ENCODE measurements at places on chromosomes 4 and X.

- DNase-seq = peak; percentile 93
Observed at GRCh38 chr4:8241895-8242696, 27.5 kb upstream of the HTRA3 start.

DNA sequence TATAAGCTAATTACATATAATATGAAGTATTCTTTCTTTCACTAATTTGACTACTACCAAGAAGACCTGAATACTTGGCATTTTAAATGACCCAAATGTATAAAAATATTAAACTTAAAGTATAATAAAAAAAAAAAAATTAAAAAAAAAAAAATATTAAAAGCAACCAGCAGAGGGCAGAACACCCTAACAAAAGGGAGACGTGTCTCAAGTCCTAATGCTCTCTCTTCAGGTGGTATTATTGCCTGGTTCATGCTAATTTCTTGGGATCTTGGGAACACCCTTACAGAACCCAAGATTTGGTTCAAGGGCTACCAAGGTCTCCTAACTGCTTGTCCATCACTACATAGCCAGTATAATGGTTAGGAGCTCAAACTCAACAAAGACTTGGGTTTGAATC lies 754.8 kb downstream of the RAB28 start:
- peak; percentile 14 for DNase-seq

DNA sequence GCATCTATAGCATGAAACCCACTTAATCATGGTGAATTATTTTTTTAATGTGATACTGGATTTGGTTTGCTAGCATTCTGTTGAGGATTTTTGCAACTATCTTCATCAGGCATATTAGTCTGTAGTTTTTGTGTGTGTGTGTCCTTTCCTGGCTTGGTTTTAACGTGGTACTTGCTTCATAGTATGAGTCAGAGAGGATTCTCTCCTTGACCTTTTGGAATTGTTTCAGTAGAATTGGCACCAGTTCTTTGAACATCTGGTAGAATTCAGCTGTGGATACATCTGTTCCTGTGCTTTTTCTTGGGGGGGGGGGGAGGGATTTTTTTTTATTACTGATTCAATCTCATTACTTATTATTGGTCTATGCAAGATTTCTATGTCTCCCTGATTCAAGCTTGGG lies 232.0 kb upstream of the KLF8 start:
- no peak for DNase-seq

DNA sequence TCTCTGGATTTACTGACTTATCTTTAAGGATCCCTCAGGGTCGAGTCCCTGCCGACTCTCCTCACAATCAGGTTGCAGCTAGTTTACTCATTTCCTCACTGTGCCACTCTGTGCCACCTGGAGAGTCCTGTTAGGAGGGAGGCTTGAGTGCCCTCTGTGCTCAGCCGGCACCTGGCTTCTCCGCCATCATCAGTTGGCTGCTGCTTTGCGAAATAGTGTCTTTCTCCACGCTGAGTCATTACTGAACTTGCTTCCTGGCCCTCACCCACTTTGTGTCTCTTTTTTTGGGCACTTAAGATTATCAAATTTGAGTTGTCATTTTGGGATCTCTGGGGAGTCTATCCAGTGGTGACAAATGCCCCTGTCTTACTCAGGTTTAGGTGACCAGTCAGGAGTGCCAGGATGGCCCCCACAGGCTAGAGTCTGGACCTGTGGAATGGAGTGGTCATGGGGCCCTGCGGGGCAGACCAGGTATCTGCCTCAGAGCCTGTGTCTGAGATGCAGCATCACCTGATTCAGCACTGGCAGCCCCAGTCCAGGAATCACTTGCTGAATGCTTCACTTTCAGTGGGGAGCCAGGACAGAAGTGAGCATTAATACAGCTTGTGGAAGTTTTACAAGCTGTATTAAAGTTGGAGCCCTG lies 37.7 kb downstream of the JADE1 start:
- DNase-seq = no peak

- peak; percentile 21 for DNase-seq
Observed at GRCh38 chrX:100928660-100929613, at the start of gene XKRX. XKRX (minus strand) TSS chrX:100928917; CDS start chrX:100928304, 613 bp downstream.

DNA sequence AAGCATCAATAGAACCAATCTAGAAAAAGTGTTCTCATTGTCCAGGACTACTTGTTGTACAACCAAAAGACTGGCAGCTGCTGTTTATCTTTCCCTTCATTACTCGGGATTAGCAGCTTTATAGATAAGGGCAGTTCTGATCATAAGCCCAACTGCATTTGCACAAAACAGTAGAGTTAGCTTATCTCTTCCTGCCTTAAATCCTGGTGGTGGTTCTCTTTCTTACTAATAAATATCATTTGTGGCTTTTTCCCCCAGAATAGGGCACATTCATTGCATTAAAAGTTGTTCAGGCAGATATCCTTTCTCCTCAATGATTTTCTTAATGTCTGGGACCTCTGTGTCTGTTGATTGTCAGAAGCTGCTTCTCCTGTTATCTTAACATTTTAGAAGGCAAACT lies 20.2 kb upstream of the RRAGB start:
- no peak for DNase-seq

DNA sequence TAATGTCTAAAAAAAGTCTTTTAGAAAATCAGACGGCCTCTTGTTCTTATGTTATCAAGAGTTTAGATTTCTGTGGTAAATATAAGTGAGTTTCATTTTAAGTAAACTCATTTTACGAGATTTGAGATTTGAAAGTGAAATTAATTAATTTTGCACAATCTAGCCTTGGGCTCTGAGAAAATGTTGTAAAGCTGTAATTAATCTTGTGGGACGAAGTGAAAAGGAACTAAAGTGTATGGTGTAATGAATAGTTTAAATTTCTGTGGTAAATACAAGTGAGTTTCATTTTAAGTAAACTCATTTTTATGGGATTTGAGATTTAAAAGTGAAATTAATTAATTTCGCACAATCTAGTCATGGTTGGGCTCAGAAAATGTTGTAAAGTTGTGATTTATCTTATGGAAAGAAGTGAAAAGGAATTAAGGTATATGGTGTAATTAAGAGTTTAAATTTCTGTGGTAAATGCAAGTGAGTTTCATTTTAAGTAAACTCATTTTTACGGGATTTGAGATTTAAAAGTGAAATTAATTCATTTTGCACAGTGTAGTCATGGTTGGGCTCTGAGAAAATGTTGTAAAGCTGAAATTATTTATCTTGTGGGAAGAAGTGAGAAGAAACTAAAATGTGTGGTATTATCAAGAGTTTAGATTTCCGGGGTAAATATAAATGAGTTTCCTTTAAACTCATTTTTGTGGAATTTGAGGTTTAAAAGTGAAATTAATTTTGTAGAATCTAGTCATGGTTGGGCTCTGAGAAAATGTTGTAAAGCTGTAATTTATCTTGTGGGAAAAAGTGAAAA lies 1.6 kb downstream of the SCML1 start:
- DNase-seq = peak; percentile 48

GRCh38 chr4:104896660-104897645 lies 249.7 kb upstream of the TET2 start:
- no peak for DNase-seq
